ENCODE measurements at places on chromosomes 5 and 9.

GRCh38 chr5:78574731-78575161 lies 73.8 kb downstream of the LHFPL2 start:
- no peak for DNase-seq

DNA sequence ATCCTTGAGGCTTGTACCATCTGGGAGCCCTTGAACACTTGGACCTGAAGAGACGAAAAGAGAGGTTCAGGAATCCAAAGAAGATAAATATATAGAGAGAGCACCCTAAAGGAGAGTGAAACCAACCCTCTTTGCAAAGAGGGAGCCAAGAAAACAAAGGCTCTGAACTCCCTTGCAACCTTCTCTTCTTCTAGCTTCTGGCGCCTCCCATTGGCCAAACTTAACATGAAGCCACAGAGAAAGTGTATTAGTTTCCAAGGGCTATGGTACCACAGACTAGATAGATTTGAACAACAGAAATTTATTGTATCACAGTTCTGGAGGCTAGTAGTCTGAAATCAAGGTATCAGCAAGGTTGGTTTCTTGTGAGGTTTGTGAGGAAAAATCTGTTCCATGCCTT lies 175.1 kb downstream of the HCN1 start:
- no peak for DNase-seq

- DNase-seq, result no peak
Observed at GRCh38 chr5:82362636-82363035, 84.5 kb upstream of the RPS23 start.

- no peak for DNase-seq
Observed at GRCh38 chr9:76107482-76107881, 217.0 kb downstream of the PCSK5 start.

DNA sequence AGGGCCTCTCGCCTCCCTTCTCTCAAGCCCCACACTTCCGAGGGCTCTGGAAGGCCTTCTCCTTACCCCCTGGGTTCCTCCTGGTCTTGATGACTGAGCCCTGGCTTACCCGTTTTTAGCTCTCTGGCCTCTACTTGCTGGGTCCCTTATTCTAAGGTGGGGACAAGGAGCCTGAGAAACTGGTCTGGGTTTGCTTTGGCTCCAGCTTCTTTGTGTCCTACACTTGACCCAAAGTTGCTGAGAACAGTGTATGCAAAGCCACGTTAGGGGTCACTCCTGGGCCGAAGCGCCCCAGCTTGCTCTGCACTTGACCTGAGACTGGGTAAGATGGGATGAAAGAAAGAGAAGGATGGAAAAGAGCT lies 788 bp downstream of the ZNF346 start:
- DNase-seq, result no peak

- DNase-seq, result no peak
Observed at GRCh38 chr5:9301200-9301599, 244.7 kb downstream of the SEMA5A start.

- no peak for DNase-seq
Observed at GRCh38 chr5:38465702-38466423, 90.6 kb downstream of the LIFR start.

GRCh38 chr5:143230676-143230996 lies 172.8 kb downstream of the NR3C1 start:
- no peak for DNase-seq

GRCh38 chr9:9612270-9612669 lies 1000.5 kb downstream of the PTPRD start:
- peak; percentile 50 for DNase-seq

- DNase-seq, result no peak
Observed at GRCh38 chr5:173920866-173921555, 32.9 kb downstream of the CPEB4 start.

GRCh38 chr9:33239921-33240320 lies at the start of gene SPINK4:
SPINK4 (plus strand) TSS chr9:33240167; CDS start chr9:33240209, 42 bp downstream.
- no peak for DNase-seq

DNA sequence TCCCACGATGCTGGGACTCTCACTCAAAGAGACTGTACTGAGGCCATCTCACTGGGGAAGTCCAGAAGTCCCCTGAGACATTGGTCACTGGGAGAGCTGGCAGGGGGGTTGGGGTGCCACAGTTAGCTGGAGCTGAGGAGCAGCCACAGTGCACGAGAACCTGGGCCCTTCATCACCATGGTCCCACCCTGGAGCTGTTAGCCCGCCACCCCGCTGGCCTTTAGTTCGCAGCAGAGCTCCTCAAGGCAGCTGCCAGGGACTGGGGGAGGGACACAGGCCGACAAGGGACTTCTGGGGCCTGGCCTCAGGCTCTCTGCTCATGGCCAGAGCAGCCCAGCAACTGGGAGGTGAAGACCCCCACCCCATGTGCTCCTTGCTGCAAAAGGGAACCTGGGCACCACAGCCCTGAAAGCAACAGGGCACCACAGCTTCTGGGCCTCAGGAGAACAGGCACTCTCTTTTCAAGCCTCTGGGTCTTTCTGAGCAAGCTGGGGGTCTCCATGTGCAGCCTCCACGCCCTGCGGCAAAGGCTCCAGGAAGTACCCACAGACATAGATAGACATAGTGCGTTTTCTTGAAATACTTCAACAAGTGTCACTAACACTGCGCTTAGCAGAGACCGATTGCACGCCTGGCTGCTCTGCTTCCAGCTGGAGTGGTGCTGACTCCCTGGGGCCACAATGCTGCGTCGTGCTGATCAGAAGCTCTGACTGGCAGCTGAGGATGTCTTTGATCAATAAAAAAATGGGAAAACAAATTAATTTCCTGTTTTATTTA lies 46.0 kb downstream of the VAV2 start:
- no peak for DNase-seq

- no peak for DNase-seq
Observed at GRCh38 chr9:3740690-3741419, 215.1 kb upstream of the RFX3 start.

DNA sequence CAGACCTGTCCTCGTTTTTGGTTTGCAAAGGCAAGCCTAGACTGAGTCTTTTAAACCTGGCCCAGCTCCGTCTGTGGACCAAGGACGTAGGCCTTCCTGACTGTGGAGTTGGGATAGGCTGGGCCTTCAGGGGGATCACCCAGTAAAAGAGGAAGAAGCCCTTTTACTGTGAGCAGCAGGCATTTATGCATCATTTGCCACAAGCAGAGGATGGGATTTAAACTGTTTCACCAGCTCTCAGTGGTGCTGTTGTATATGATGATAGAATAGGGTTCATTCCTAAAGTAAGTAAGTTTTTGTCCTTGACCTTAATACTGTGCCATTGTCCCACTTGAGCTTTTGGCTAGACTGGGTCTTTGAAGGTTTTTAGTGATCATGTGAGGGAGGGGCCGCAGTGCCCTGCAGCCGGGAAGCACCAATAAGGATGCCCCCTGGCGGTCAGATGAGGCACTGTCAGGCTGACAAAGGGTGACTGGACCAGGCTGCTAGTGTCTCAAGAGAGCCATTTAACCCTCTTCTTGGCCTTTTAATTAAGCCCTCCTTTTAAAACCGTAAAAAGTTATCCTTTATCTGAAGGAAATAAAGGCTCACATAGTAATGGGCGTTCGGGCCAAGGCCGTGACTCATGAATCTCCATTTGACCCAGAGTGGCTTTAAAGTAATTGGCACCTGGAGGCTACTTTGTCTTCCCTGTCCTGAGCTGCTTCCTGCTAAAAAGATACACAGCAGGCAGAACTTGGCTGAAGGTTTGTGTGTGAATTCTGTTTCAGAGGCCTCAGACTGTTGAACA lies 74.0 kb downstream of the UBAP1 start:
- no peak for DNase-seq

- DNase-seq, result no peak
Observed at GRCh38 chr5:54845567-54845941, 139.8 kb downstream of the ESM1 start.

GRCh38 chr5:126677121-126677520 lies 76.4 kb downstream of the PHAX start:
- no peak for DNase-seq

DNA sequence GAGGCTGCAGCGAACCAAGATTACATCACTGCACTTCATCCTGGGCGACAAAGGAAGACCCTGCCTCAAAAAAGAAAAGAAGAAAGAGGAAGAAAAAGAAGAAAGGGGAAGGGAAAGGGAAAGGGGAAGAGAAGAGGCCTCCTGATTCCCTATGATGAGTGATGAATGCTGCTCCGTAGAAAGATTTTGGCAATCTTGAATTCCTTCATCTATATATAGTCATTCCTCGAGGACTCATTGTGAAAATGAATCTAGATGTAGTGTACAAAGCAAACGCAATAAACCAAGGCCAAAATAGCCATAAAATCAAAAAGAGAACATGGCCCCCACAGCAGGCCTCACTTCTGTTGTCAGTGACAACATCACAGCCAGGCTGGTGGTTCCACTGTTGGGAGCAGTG lies 218.0 kb downstream of the DCP2 start:
- DNase-seq, result no peak

DNA sequence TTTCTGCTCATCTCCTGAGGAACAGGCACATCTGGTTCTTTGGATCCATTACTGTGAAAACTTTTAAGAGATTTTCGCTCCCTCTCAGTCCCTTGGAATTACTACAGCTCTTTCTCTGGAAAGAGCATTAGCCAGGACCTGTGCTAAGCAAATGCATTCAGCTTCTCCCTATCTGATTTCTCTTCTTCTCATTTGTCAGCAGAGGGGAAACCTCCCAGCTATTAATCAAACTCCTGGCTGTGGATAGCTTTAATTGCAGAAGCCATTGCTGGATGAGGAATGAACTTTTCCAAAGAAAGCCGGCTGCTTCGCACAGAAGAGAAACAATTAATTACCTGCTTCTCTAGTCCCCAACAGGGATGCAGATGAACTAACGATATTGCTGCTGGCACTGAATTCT lies 37.9 kb downstream of the TLR4 start:
- DNase-seq, result no peak

- no peak for DNase-seq
Observed at GRCh38 chr5:136311999-136312398, 53.3 kb downstream of the TRPC7 start.

DNA sequence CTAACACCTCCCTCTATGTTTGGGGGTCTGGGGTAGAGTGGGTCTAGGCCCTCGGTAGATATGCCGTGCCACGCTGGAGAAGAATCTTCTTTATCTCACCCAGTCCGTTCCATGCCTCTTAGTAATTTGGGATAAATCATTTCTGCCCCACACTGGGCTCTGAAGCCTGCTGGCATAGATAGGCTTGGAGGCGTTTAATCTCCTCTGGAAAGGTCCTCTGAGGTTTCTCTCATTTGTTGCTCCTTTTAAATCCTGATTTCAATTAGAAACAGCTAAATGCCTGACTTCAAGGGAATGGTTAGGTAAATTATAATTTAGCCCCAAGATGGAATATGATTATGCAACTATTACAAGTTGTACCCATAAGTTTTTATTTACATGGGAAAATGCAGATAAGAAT lies 57.8 kb upstream of the AKNA start:
- DNase-seq, result no peak

DNA sequence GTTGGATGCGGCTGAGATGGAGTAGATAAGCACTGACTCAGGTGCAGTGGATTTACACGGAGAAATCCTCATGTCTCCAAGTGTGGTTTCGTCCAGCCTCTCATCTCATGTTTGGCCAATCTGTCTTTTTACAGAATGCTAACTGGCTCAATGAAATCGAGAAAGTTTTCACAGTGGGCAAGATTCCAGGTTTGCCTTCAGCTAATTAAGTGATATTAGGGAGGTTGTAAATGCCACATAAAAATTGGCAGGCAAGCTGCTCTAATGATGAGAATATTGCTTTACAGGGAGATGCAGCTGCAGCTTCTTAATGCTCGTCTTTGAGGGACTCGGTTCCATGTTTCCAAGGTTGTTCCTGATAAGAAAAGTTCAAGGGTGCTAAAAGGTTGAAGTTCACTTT lies 23.7 kb downstream of the BARHL1 start:
- DNase-seq, result no peak

DNA sequence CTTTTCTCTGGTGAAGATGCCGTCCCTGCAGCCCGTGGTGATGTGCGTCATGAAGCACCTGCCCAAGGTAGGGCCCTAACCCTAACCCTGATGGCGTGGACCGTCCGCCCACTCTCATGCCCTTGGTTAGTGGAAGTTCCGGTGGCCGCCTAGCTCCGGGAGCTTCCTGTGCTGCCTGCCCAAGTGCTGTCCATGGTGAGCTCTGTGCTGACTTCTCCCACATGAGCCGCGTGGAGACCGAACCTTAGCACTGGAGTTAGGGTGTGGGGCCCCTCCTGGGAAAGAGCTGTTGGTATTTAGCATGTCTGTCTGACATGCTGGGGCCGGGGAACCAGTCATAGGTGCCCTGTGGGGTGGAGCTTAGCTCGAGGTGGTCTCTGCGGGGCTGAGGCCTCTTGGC lies 1.2 kb downstream of the NELFB start:
- DNase-seq, result no peak

GRCh38 chr5:112776301-112776856 lies 38.7 kb downstream of the APC start:
- DNase-seq, result no peak

DNA sequence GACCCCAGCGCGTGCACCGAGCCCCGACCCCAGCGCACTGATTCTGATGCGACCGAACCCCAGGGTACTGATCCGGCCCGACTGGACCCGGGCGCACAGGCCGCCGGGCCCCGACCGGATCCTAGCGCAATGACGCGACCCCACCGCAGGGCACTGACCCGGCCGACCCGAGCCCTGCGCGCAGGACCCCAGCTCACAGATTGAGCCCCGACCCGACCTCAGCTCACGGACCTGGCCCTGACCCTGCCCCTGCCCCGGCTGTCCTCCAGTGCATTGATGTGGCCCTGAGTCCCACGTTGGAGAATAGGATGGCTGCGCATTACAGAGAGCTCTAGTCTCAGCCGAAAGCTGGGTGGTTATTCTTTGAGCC lies 438 bp downstream of the TRIP13 start:
- DNase-seq, result no peak

GRCh38 chr5:180563994-180564393 lies 27.3 kb downstream of the SCGB3A1 start:
- no peak for DNase-seq

DNA sequence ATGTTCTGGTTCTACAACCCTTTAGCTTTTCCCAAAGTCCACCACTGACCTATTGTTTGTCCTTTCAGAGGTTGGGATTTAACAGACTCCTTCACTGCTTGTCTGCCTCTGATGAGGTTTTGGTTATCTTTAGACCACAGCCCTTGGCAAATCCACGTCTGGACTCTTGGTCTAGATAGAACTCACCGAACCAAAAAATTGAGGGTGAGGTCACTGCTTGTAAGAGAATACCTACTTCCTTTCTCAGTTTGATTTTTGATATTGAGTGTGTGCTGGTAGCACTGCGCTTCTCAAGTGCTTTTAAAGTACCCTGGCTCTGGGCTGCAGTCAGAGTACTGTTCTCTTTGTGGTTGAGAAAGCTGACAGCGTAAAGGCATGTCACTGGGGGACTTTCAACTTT lies 61.7 kb downstream of the JMY start:
- no peak for DNase-seq

Data from NCI-H2171 (cell line).